ENCODE measurements at places on chromosomes 6 and 20. TPM values are rescaled to one million over a fixed set of nuclear protein-coding genes. Genes with fewer than 3 reads are reported as not detected.

GRCh38 chr6:7173843-7174503 lies 66.2 kb downstream of the RREB1 start:
- peak; percentile 49 for DNase-seq

DNA sequence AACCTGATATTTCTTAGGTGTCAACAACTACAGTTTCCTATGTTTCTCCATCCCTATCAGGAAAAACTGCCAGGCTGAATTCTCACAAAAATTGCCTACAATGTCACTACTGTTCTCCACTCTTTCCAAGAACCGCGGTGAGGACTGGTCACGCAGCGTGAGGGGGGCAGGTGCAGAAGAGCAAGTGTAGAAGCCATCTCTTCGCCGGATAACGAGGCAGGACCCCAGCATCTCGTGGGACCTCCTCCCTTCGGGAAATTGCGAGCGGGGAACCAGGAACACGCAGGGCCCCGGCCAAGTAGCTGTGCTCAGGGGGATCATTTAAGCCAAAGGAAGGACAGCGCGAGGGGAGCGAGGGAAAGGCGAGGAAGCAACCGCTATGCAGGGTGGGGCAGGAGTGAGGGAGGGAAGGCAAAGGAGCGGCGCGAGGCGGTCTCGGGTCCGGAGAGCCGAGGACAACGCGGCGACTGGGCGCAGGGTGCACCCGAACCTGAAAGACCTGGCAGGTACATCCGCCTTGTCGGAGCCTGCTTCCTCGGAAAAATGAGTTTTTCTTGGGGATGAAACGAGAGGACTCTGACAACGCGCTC lies 559 bp downstream of the APMAP start:
- peak; percentile 35 for DNase-seq

The HTR1B gene
- 0.68 TPM for total RNA-seq

The PRICKLE4 gene
- 0.12 TPM for total RNA-seq

DNA sequence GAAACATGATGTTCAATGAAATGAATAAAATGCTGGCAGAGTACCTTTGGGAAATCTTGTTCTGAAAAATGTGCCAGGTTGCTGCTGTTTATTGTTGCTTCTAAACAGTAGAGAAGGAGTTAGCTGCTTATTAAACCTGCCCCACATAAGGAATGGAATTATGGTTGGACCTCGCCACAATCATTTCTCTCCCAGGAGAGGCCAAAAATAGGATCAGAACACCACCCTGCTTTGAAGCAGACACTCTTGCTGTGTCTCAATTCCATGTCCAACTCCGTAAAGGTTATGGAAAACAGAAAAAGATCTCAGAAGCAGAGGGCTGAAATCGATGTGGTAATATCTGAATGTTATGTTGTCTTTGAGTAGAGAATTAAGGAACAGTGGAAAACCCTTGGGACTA lies 27.9 kb downstream of the AFG1L start:
- DNase-seq: no peak

The KCNK17 gene
- not detected for total RNA-seq

GRCh38 chr6:36777801-36778200 lies 61.4 kb downstream of the CPNE5 start:
- no peak for DNase-seq

GRCh38 chr6:7559651-7560385 lies 18.3 kb downstream of the DSP start:
- DNase-seq: no peak

DNA sequence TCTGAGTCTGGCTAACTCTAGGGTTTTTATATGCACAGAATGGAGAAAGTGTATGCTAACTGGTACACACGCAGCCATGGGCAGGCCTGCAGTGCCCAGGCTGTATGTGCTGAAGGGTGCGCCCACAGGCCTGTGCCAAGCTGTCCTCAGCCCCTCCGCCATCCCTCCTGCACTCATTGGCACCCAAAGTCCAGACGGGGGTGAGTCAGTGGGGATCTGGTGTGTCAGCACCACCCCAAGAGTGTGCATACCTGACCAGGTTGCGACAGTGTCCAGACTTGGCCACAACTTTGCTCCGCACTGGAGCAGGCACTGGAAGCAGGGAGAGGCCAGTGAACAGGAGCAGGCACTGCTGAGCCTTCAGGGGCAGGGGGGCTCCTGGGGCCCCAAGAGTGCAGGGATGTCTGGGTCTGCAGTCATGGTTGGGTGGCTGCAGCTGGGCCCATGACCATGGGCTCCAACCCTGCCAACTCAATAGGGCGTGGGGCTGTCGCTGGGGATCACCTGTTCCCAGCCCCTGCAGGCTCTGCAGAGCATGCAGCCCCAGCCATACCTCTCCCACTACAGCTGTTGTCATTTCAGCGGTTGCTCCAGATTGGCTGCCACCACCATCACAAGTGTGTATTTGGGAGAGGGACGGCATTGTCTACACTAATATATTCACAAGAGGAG lies 717.8 kb downstream of the EPHA7 start:
- DNase-seq: no peak

GRCh38 chr6:130944486-130944885 lies 117.3 kb downstream of the SMLR1 start:
- peak; percentile 55 for DNase-seq

- no peak for DNase-seq
Observed at GRCh38 chr6:67045076-67045475, 1338.0 kb upstream of the EYS start.

GRCh38 chr6:55016261-55016660 lies 158.1 kb upstream of the HCRTR2 start:
- DNase-seq: no peak

GRCh38 chr6:169960521-169960885 lies 209.1 kb downstream of the ERMARD start:
- DNase-seq: no peak

GRCh38 chr20:6780433-6781190 lies 13.1 kb downstream of the BMP2 start:
- DNase-seq: no peak

The PSORS1C2 gene
- total RNA-seq: not detected

DNA sequence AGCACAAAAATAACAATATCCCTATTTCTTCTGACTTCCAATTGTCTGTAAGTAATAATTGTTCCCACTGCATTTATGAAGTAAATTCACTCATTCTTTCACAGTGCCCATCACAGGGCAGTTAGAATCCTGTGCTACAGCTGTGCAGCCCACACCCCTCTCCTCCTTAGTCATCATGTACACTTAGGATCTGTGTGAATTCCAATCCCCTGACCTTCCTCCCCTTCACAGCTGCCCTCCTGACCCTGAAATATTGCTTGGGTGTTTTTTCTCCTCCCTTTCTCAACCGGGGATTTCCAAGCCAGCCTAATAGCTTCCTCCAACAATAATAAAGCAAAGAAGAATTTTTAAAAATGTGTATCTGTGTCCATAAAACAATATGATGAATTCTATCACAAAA lies 91.5 kb upstream of the BEND6 start:
- DNase-seq: peak; percentile 82

DNA sequence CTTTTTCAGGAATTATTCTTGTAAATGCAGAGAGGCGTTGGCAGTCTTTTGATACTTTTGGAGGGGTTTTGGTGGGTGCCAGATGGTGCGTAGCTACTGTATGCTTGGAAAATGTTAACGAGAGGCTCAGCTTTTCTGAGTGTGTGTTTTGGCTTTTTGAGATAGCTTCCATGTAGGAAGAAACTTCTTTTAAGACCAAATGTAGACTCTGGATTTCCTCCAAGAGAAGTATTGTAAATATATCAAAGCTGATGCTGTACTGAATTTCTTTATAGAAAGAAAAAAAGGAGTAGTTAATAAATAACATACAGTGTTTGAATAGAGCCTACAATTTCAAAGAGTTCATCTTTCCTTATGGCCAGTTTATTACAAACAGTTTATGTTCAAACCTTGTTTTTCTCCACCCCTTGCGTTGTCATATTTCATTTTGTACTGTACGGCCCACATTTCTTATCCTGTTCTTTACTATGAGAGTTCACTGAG lies 16.7 kb downstream of the TIAM2 start:
- DNase-seq: no peak

The VIP gene
- not detected for total RNA-seq

DNA sequence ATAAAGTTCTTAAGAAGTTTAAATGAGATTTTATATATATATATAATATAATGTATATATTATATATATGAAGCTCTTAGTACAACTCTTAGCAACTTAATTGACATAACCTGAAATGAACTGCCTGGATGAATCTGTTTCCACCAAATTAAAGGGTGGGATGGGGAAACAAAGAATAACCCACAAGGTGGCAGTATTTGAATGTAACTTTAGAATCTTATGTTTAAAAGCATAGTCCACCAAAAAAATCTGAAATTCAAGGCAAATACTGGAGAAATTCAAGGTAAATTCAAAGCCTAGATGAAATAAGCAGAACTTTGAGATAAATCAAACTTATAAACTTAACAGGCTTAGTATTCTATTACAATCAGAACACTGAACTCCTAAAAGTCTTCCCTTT lies 4.4 kb upstream of the IBTK start:
- DNase-seq: peak; percentile 47

GRCh38 chr20:44576297-44576696 lies 6.1 kb upstream of the PKIG start:
- DNase-seq: peak; percentile 75

DNA sequence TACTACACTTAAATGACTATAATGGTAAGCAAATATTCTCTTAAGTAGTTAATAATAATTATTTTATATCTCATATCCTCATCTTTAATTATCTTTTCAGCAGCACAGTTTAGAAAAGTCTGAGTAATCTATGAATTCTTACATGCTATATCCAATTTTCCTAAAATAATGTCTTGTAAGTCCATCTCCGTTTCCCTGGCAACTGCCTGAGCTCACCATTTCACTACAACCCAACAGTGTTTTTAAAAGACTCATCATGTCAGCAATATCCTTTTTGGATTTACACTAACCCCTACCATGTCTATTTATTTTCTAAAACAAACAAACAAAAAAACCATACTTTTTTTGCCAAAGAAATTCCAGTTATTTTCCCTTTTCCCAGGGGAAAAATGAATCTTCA lies 859.6 kb downstream of the EYS start:
- no peak for DNase-seq

- no peak for DNase-seq
Observed at GRCh38 chr6:34385793-34386195, 6.7 kb downstream of the NUDT3 start.

- DNase-seq: no peak
Observed at GRCh38 chr6:93496548-93496947, 77.2 kb upstream of the EPHA7 start.

The COL21A1 gene
- total RNA-seq: 0.39 TPM

DNA sequence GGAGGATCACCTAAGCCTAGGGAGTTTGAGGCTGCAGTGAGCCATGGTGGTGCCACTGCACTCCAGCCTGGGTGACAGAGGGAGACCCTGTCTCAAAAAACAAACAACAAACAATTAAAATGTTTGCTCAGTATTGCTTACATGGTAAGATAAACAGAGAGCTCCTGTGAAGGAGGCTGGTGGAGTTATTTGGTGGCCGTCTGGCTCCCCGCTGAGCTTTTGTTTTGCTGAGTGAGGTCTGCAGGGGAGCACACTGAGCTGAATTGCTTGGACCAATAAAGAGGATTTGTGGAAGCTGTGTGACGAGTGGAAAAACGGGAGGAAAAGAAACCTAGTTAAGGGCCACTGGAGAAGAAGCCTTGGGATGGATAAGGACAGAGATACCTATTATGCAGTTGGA lies 41.1 kb upstream of the BMP6 start:
- DNase-seq: no peak

GRCh38 chr20:63322146-63322932 lies 29.4 kb downstream of the COL20A1 start:
- no peak for DNase-seq

The NDRG3 gene
- 46.2 TPM for total RNA-seq

- no peak for DNase-seq
Observed at GRCh38 chr6:16441262-16441661, 202.9 kb downstream of the GMPR start.

- no peak for DNase-seq
Observed at GRCh38 chr6:160112628-160113299, 8.9 kb upstream of the SLC22A1 start.

- no peak for DNase-seq
Observed at GRCh38 chr6:38144365-38144945, 324.9 kb downstream of the ZFAND3 start.

DNA sequence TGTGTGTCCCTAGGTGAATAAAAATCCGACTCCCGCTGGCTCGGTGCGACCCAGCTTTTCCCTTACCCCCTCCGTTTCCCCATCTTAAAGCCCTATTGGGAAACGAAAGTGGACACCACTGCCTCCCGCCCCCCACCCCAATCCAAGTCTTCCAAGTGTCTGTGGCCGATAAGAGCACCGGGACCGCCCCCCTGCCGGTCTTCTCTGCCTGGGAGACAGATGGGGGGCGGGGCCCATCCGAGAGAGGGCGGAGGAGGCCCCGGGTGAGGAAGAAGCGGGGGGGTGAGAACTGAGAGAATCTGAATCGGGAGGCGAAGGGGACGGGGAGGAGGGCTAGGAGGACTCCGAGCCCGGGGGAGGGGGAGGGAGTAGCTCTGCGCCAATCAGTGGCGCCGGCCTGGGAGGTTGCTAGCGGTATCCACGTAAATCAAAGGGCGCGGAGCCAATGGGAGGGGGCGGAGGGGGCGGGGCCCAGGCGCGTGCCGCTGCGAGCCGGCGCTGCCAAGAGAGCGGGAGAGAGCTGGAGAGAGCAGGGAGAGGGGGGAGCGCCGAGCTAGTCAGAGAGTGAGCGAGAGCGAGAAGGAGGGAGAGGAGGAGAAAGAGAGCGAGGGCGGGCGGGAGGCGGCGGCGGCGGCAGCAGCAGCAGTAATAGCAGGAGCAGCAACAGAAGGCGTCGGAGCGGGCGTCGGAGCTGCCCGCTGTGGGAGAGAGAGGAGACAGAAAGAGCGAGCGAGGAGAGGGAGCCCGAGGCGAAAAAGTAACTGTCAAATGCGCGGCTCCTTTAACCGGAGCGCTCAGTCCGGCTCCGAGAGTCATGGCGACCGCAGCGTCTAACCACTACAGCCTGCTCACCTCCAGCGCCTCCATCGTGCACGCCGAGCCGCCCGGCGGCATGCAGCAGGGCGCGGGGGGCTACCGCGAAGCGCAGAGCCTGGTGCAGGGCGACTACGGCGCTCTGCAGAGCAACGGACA lies at the start of gene POU3F2:
Gene POU3F2 (plus strand): TSS at position 515 of the 972 bp plus-strand sequence. CDS start 300 bp downstream, at position 815.
- DNase-seq: peak; percentile 83

- no peak for DNase-seq
Observed at GRCh38 chr6:144653885-144654505, 368.9 kb downstream of the UTRN start.

All from RPMI7951 (cell line).